ENCODE measurements at places on chromosomes 6 and 20.
A peak's percentile ranks its signal among the peaks of the same experiment; 100 is the strongest.

DNA sequence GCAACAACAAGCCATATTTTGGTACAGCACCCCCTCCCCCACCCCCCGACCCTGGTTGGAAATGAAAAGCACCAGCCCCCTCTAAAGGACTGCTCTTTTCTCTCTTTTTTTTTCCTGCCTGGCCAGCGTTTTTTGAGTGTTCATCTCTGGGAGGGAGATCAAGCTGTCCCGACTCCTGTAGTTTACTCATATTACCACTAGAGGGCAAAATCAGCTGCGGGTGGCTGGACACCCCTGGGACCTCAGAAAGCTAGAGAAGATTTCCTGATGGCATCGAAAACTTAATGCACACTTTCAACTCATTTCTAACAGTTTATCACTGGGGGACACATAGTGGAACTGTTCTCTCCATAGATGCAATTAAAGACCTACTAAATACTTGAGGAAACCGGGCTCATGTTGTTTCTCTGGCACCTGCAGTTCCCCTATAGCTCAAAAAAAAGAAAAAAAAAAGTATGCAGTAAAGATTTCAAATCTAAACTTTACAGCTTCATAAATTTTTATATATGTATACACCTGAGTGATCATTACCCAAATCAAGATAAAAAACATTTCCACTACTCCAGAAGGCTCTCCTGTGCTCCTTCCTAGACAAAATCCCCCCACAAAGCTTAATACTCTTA, 24.4 kb downstream of the CNBD2 start:
- DNase-seq: peak; percentile 22

DNA sequence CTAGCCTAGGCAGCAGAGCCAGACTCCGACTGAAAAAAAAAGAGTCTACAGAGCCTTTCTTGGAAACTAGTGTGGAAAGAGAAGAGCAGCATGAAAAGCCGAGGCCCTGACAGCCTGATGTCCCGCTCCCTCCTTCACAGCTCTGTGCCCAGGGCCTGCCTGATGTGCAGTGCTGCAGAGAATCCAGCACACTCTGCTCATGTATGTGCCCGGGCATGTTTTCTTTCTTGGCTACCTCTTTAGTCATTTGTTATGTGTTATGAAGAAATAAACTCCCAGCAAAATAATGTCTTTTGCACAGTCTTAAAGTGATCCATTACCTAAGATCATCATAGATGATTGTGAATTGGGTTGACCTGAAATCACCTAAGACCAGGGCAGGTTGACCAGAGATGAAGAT, 78.1 kb upstream of the EZR start:
- no peak for DNase-seq

GRCh38 chr6:106511288-106512047, 117.8 kb downstream of the RTN4IP1 start:
- no peak for DNase-seq

GRCh38 chr6:159788753-159789376, 537 bp downstream of the TCP1 start:
- DNase-seq: no peak

DNA sequence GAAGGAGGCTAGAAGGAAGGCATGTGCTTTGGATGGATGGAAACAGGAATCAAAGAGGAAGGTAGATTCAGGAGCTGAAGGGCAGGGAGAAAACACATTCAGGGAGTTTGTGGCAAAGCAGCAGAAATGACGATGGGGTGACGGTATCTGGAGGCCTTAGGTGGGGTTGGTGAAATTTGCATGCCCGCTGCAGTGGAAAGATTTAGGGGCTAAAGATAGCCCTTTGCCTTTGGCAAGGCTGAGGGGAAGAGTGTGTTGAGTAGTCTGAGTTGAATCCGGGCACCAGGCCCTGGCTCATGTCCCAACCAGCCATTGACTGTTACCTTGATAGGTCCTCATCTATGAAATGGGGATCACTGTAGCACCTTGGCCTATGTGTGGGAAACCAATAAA, 1.3 kb downstream of the GZF1 start:
- DNase-seq: no peak

DNA sequence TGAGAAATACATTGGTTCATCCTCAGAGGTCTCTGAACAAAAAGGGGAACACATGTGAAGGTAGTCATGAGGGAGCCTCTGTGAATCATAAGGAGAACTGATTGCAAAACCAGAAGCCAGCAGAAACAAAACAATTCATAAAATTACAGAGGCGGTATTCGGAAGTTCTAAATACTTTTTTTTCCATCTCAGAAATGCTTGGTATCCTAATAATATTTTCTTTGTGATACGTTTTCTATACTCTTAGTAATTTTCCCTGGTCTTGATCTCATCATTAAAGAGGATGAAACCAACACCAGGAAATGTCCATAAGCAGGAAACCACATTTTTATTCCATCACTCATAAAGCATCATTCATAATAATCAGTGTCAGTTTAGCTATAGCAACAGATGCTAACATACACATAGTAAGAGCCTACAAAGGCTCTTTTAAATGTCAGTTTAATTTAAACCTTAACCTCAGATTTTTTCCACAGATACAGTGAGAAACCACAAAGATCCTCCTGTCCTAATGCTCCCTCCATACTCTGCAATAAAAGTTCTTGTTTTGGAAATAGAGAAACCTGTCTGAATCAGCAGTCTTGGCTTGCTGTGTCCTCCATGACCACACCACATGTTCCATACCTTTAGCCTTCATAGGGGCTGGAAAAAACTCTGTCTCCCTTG, 29.2 kb downstream of the SGK1 start:
- no peak for DNase-seq

GRCh38 chr6:78511009-78511408, 356.3 kb upstream of the IRAK1BP1 start:
- no peak for DNase-seq

GRCh38 chr6:135976585-135976984, 125.1 kb downstream of the PDE7B start:
- no peak for DNase-seq

- DNase-seq: no peak
Measured at GRCh38 chr6:165998072-165998471, 169.6 kb downstream of the TBXT start.

DNA sequence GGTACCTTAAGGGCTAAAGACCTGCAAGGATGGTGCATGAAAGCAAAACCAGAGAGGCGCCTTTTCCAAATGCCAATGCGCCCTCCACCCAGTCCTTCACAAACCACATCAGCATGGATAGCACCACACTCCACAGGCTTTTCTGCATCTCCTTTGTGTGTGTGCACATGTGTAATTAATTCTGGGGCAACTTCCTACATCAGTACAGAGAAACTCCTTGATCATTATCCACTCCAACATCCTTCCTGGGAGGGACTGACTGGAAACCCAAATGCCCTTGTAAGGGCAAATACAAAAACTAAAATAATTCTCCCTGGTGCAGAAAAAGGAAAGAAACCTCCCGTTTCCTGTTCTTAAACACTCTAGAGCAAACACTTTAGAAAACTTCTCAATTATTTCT, 10.8 kb downstream of the SLC52A3 start:
- DNase-seq: no peak

DNA sequence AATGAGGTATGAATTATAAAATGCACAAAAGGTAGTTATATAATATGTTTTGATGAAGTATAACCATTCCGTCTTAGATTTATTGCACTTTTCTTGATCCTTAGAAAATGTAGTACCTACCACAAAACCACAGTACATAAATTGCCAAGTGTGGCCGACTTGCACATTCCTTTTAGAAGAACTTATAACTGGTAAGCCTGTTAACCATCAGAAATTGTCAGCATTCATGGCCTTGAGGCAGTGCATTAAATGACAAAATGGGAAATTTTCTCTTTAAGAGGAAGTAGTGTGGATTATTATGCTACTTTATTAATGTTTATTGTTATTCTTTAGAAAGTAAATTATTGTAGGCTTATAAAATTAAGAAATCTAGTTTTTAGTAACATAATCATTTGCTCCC, 29.6 kb downstream of the TAB2 start:
- peak; percentile 72 for DNase-seq

DNA sequence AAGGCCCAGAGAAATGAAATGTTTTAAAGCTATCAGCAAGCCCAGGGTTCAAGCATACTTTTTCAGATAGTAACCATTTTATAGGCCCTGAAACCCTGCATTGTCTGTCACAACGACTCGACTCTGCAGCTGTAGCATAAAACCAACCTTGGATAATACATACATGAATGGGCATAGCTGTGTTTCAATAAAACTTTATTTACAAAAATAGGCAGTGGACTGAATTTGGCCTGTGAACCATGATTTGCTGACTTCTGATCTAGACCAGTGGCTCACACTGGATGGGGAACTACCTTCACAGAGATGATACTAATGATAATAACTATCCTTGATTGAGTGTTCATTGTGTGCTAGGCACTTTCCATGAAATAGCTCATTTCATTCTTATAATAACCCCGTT, 97.3 kb upstream of the ZNFX1 start:
- no peak for DNase-seq

DNA sequence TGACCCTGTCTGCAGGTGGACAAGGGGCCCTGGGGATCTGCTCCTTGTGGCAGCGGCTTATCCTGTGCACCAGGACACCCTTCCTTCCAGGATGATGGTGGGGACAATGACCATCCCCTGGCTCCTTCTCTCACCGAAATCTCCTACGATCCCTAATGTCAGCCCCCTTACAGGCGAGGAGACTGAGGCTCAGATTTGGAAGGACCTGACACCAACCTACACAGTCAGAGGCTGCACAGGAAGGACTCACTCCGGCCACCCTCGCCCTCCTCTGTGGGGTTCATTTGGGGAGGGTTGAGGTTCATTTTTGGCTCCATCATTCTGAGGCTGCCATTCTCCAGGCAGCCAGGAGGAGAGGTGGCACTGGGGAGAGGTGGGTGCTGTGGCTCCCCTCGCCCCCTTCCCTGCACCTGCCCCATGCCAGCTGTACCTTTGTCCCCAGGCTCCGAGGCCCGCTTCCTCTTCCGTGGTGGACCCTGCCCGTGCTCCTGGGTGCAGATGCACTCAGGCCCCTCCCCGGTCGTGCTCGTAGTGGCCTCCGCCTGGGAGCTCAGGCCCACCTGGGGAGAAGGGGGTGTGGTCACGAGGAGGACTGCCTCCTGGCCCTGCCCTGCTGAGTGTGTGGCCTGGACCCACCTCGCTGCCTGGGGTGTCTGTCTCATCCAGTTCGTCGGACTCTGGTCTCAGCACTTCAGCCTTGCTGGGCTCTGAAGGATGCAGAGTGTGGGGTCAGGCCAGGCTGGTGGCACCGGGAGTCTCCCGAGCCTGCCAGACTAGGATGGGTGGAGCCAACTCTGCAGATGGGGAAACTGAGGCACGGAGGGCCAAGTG, 5.3 kb upstream of the CABLES2 start:
- no peak for DNase-seq

DNA sequence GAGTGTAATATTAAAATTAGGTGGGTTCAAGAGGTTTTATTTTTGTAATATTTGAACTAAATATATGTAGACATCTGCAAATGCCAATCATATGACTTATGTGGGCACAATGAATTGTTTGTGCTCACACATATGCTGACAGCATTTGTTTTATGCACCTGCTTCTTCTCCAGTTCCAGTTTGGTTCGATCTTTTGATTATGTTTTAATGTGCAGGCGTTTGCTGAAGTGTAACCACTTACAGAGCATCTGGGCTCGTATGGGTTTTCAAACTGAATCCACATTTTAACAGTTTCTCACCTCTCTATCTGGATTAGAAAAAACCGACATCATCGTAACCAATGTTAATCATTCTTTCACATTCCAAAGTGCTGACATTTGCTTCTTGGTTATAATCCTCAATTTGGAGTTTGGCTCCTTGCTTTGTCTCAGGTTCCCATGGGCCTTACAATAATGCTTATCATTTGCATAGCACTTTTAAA, 129.1 kb upstream of the SPACA1 start:
- no peak for DNase-seq

DNA sequence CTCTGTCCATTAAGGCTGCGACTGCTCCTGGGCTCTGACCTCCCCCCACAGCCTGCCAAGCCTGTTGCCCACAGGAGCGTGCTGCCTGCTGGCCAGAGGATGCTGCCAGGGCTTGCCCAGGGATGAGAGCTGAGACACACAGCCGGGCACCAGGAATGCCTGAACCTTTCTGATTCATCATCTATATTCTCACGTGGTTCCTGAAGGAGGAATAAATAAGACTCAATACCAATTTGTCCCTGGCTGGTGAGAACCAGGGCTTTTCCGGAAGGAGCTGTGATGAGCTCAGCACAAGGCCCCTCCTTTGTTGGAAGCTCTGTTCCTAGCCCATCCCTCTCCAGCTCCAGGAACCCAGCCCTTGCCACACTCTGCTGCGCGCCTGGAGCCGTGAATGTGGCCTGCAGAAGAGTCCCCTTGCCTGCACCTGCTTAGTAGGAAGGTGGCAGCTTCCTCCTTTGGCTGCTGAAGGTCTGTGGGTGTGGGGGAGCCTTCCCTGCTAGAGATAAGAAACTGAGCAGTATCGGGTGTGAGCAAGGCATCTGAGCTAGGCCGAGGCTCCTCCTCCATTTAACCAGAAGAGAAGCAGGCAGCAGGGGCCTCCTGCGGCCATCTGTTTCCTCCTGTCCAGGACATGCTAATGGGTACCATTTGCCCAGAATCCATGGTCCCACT, 37.9 kb downstream of the SYNDIG1 start:
- DNase-seq: no peak

- no peak for DNase-seq
Measured at GRCh38 chr6:49118478-49118877, 344.6 kb downstream of the MMUT start.

DNA sequence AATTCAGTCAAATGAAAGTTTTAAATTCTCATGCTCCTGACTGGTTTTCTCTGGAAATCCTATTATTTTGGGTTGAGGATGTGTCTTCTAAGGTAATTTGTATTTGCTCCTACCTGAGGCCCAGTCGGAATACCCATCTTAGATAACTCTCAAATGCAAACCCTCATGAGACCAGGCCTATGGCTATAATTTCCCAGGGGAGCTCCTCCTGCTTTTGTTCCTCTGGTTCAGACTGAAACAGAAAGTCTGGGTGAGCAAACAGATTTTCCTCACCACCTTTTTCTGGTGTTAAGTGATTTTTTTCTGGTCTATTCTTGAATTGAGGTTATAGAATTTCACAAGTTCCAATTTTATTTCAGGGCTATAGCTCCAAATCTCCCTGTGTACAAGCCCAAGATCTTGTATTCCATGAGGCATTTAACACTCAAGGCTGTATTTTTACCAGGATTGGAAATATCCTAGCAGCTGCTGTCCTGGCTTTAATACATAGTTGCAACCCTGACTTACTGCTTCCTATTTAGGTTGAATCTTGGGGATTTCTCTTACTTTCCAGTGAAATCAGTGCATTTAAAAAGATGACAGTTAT, 169.1 kb upstream of the PTCHD4 start:
- no peak for DNase-seq

- no peak for DNase-seq
Measured at GRCh38 chr6:27811451-27811772, 100.8 kb downstream of the OR2B2 start.
